ENCODE measurements at places on chromosomes 12 and 14. TPM values are rescaled to one million over a fixed set of nuclear protein-coding genes. Genes with fewer than 3 reads are reported as not detected.

TRIM9 gene
- total RNA-seq, result 21.0 TPM

GRCh38 chr12:93798279-93799151 is 121.3 kb downstream of the CRADD start:
- no peak for DNase-seq
- H3K27me3 ChIP-seq, result no peaks in the 10 kb centered on the region
- peaks cover 17% of the 10 kb centered on the region for H3K4me1 ChIP-seq
- H3K27ac ChIP-seq, result no peak overlapping the region
- H3K4me3 ChIP-seq, result no peak overlapping the region

DNA sequence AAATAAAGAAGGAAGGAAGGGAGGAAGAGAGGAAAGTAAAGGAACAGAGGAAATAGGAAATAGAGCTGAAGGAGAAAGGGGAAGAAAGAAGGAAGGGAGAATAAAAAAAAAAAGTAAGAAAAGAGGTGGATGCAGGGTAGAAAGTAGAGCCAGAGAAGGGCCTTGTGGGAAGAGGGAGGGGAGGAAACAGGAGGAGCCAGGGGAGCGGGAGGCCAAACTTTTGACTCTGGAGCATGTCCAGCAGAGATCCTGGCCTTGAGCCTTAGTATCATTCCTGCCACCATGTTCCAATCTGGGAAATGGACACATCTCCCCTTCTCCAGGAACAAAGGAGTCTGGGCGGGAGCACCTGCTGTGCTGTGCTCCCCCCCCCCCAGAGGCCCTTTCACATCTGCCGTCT is 11.1 kb upstream of the SMUG1 start:
- H3K36me3 ChIP-seq, result no peaks in the 10 kb centered on the region
- no peaks in the 10 kb centered on the region for H3K27me3 ChIP-seq
- H3K27ac ChIP-seq, result no peak overlapping the region
- H3K4me3 ChIP-seq, result no peak overlapping the region
- H3K4me1 ChIP-seq, result no peaks in the 10 kb centered on the region

CPSF2 gene
- total RNA-seq, result 25.0 TPM

GRCh38 chr14:74211945-74212580 is 27.2 kb upstream of the VSX2 start:
- no peak overlapping the region for H3K27ac ChIP-seq
- DNase-seq, result no peak
- H3K4me3 ChIP-seq, result no peak overlapping the region
- H3K27me3 ChIP-seq, result no peaks in the 10 kb centered on the region
- no peaks in the 10 kb centered on the region for H3K4me1 ChIP-seq

ST8SIA1 gene
- total RNA-seq, result 21.4 TPM

GRCh38 chr12:109273354-109273753 is 35.7 kb downstream of the FOXN4 start:
- H3K36me3 ChIP-seq, result peaks cover 6% of the 10 kb centered on the region
- no peak for DNase-seq
- H3K4me1 ChIP-seq, result peaks cover 24% of the 10 kb centered on the region
- H3K27me3 ChIP-seq, result no peaks in the 10 kb centered on the region
- no peak overlapping the region for H3K27ac ChIP-seq
- H3K4me3 ChIP-seq, result no peak overlapping the region

DNA sequence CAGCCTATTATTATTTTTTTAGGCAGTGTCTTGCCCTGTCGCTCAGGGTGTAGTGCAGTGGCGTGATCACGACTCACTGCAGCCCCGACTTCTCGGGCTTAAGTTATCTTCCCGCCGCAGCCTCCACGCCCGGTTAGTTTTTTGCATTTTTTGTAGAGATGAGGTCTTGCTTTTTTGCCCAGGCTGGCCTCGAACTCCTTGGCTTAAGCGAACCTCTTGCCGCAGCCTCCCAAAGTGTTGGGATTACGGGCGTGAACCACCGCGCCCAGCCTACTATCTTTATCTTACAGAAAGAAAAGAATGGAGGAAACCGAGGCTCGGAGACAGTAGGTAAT is 507 bp upstream of the PTPN11 start:
- no peaks in the 10 kb centered on the region for H3K36me3 ChIP-seq
- DNase-seq, result no peak
- peak overlapping the region; percentile 98 for H3K27ac ChIP-seq

DNA sequence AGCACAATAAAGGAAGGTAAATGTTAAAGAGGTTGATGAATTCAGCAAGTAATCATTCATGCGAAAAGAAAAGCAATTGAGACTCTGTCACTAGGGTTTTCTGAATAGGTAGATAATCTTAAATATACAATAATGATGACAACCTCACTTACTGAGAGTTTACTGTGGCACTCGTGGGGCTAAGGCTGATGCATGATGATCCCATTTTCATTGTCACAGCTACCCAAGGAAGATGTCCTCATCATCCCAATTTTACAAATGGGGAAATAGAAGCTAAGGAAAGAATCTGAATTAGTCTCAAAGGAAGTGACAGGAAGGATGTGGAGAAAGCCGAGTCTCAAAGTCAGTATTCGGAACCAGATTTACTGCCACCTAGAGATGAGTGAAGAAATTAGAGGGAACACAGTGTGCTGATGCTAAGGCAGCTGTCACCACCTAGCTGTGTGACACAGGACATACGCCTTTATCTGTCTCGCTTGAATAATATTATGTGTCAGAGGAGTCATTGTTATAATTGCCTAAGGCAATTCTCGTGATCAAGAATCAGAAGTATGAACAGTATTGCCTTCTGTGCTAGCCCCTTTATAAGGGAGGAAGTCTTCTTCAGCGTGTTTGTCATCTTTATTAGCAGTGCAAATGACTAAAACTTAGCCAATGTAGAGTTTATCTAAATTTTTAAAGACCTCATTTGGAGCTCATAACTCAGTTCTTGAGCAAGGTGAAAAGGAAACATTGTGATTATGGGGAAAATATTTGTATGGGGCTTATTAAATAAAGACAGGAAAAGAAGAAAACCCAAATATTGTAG is 63.2 kb downstream of the ERGIC2 start:
- no peak overlapping the region for H3K27ac ChIP-seq
- H3K4me3 ChIP-seq, result no peak overlapping the region
- DNase-seq, result no peak
- no peaks in the 10 kb centered on the region for H3K4me1 ChIP-seq
- no peaks in the 10 kb centered on the region for H3K36me3 ChIP-seq

- peaks cover 3% of the 10 kb centered on the region for H3K36me3 ChIP-seq
- no peaks in the 10 kb centered on the region for H3K27me3 ChIP-seq
- no peak overlapping the region for H3K27ac ChIP-seq
Measured at GRCh38 chr12:121490401-121491281, 90.2 kb downstream of the KDM2B start.

DNA sequence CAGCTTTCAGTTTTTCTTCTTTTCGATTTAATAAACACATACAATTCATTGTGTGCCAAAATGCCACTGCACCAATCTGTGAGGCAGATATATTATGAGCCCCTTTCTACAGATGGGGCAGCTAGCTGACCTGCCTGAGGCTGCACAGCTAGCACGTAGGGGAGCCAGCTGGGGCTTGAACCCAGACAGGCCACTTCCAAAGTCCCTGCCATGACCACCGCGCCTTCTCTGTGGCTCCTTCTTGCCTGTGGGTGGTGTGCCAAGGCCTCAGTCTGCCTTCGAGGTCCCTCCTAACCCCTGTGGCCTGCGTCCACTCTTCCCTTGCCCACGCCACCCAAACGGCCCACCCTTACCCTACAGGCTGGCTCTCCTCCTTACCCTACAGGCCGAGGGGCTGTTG is 16.2 kb downstream of the FAM222A start:
- DNase-seq, result peak; percentile 52
- H3K27ac ChIP-seq, result no peak overlapping the region
- peaks cover 17% of the 10 kb centered on the region for H3K4me1 ChIP-seq
- H3K4me3 ChIP-seq, result no peak overlapping the region

- no peak for DNase-seq
- H3K27me3 ChIP-seq, result no peaks in the 10 kb centered on the region
- H3K4me1 ChIP-seq, result peaks cover 38% of the 10 kb centered on the region
- no peak overlapping the region for H3K4me3 ChIP-seq
- H3K27ac ChIP-seq, result peak overlapping the region; percentile 40
Measured at GRCh38 chr14:90632871-90633270, 183.4 kb downstream of the TTC7B start.

DNA sequence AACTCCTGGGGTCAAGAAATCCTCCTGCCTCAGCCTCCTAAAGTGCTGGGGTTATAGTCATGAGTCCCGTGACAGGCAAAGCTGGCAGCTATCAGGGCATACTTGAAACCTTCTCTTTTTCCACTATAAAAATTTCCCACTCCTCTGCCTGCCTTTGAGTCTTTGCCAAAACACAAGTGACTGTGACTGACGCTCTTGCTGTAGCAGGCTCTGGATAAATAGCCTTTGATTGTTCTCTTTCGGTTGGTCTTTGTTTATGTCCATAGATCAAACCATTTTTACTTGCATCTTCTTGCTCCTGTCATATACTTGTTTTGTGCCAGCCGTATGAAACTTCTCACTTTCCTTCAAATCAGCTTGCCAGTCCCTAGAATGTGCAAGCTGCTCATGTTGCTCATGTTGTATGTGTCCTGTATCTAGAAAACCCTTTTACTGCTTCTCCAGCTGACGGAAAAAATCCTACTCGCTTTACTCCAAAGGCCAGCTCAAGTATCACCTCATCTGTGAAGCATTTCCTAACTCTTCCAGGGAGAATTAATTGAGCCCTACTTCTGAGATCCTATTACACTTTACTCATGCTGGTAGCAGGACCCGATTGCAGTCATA is 73.1 kb downstream of the RESF1 start:
- H3K27me3 ChIP-seq, result no peaks in the 10 kb centered on the region
- H3K4me1 ChIP-seq, result no peaks in the 10 kb centered on the region
- no peak for DNase-seq
- no peak overlapping the region for H3K27ac ChIP-seq
- H3K4me3 ChIP-seq, result no peak overlapping the region

Data from sigmoid colon (tissue), 7 donors.